ENCODE measurements at places on chromosomes 4 and X. TPM values are rescaled to one million over a fixed set of nuclear protein-coding genes. Genes with fewer than 3 reads are reported as not detected.

Gene FGFBP1
- not detected for total RNA-seq

Gene ATP1B4
- total RNA-seq: not detected

Gene C1QTNF7
- total RNA-seq: 1.5 TPM

Gene TMEM47
- 128 TPM for total RNA-seq

Gene GPRIN3
- under 0.01 TPM for total RNA-seq

DNA sequence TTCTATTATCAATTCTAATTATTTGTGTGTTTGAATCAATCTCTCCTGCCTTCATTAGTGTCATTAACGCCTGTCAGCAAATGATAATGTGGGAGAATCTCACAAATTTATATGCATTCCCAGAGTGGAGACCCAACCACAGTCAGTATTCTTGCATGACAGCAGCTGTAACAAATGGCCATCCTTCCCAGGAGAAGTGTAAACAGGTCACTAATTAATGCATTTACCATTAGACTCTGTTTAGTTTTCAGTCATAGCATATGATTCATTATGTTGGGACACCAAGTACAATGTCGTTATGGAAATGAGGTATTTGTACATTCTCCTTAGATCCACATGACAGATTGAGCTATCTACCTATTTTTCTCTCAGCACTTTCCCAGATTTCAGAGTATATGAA is 50.5 kb downstream of the CT47B1 start:
- DNase-seq: no peak

- no peak for DNase-seq
Observed at GRCh38 chrX:57422289-57422688, 135.8 kb downstream of the FAAH2 start.

GRCh38 chrX:155673338-155673737 is 60.6 kb upstream of the TMLHE start:
- DNase-seq: no peak

DNA sequence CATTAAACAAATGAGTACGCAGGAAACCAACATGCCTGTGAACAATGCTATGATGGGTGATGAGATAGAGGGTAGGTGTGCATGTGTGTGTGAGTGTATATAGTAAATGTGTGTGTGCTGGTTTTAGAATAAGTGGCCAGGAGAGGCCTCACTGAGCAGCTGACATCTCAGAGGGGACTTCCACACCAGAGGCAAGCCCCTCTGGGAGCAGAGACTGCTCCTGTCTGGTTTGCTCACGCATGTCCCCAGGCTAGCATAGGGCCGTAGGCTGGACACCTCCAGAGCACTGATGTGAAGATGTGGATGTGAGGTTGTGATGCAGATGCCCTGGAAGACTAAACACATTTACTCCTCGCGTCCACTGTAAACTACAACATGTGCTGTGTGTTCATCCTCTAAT is 104.5 kb downstream of the DRD5 start:
- DNase-seq: no peak

- DNase-seq: no peak
Observed at GRCh38 chr4:87584222-87584908, 24.0 kb upstream of the DSPP start.

GRCh38 chrX:87517571-87518141 is at the start of gene KLHL4:
TSS of gene KLHL4 (plus strand) at chrX:87517802. CDS start at chrX:87517894, 92 bp downstream.
- peak; percentile 82 for DNase-seq

DNA sequence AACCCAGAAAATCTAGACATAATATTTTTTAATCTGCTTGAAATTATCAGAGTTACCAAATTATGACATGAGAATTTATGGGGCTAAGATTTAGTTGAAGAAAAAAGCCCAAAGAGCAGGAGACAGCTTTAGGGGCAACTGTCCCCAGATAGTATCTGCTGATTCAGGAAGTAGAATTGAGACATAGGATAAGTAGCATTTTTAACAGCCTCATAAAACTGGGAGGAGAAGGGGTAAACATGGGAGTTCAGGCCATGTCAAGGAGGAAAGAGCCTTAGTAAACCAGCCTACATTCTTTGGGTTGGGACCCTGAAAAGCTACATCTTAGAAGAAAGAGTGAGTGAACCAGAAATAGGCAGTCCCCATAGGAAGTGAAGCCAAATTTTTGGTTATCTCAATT is 9.7 kb upstream of the RAB28 start:
- no peak for DNase-seq

- DNase-seq: no peak
Observed at GRCh38 chrX:11952176-11952720, 186.0 kb upstream of the FRMPD4 start.

GRCh38 chr4:182494103-182494502 is 250.9 kb downstream of the TENM3 start:
- no peak for DNase-seq

DNA sequence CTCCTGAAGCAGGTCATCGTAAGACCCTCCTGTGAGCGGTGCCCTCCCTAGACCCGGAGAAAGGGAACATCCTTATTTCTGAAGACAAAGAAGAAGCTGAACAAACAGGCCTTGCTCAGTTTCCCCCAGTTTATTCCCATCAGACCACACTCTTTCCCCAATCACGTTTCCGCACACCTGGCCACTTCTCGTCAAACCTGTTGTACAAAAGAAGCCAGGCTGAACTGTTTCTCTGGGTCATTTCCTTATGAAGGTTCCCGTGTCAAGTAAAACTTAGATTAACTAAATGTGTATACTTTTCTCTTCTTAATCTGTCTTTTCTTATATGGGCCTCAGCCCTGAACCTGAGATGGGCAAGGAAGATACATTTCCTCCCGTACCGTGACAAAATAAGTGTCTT is 111.6 kb upstream of the ENPP6 start:
- DNase-seq: no peak

DNA sequence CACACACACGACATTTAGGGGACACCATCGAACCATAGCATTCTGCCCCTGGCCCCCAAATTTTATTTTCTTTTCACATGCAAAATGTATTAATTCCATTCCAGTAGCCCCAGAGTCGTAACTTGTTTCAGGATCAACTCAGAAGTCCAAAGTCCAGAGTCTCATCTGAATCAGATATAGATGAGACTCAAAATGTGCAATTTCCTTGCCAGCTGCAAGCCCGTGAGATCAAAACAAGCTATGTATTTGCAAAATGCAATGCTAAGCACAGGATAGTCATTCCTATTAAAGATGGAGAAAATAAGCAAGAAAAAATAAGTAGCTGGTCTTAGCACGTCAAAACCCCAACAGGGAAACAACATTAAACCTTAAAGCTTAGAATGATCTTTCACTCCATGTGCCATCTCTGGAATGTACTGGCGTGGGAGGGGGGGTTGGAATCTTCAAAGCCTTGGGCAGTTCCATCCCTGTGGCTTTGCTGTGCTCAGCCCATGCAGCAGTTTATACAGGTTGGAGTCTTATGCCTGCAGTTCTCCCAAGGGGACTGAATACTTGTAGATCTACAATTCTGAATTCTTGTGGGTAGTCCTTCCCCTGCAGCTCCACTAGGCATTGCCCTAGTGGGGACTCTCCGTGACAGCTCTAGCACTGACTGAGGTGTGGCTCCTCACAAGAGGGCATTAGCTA is 47.7 kb upstream of the SYTL5 start:
- DNase-seq: no peak
